ENCODE measurements at places on chromosomes 3 and 15. TPM values are rescaled to one million over a fixed set of nuclear protein-coding genes. Genes with fewer than 3 reads are reported as not detected.

RASGRF1 gene
- not detected for total RNA-seq

MORC1 gene
- not detected for total RNA-seq

- DNase-seq = no peak
Measured at GRCh38 chr3:123841476-123842238, 42.5 kb downstream of the MYLK start.

GRCh38 chr3:23875113-23875725 is 41.6 kb downstream of the NKIRAS1 start:
- no peak for DNase-seq

GRCh38 chr3:195084746-195085145 is 186.2 kb downstream of the XXYLT1 start:
- DNase-seq = no peak

DNA sequence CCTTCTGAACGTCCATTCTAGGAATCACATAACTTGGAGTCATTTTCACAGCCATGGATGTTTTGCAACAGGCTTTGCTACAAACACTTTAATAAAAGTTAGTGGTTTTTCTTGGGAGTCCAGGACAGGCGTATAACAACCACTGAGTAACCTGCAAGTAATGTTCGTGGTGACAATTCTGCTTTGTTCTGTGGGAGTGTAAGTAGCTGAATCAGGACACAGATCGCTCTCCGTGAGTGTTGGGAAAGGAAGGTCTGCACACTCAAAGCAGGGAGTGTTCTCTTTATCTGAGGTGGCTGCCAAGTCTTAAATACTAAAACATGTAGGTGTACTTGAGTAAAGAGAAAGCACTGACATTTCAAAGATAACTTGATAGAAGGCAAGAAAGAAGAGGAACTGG is 7.9 kb upstream of the BNC1 start:
- no peak for DNase-seq

Data from pulmonary artery endothelial cell (primary cell).